ENCODE measurements at places on chromosomes 2 and 18.

DNA sequence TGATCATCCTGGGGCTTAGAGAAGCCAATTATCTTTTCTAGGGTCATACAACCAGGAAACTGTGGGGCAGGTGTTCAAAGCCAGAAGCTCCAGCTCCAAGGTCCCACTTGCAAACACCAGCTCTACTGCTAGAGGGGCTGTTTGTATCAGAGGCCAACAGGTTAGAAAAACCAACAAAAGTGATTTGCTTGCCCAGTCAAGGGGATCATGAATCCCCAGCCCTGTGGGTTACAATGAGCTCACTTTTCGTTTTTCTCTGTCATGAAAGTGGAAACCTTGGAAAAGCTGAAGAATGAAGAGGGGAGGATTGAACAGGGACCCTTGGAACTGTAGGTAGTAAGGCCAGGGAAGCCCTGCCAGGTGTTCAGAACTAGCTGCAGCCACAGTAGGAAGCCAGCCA is 119.2 kb downstream of the SPP2 start:
- DNase-seq = no peak

DNA sequence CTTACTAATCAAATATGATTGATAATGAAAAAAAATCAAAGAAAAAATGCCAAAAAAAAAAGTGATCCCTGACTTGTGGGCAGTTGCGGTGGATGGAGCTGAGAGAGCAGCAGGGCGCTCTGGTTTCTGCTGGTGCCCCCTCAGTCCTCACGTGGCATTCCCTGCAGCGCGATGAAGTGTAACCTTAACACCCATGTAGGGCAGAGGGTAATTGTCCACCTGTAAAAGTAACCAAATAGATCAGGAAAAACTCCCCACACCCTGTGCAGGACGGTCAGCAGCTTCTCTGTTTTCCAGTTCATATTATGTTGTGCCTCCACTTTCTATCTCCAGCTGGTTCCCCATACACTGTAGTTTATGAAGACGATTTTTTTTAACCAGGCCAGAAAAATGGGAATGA is 25.0 kb downstream of the COA5 start:
- DNase-seq = no peak

- no peak for DNase-seq
These were observed 55.0 kb downstream of the GATA6 start for GRCh38 chr18:22224339-22224738.

GRCh38 chr2:192535956-192536921 is 341.5 kb upstream of the TMEFF2 start:
- no peak for DNase-seq

DNA sequence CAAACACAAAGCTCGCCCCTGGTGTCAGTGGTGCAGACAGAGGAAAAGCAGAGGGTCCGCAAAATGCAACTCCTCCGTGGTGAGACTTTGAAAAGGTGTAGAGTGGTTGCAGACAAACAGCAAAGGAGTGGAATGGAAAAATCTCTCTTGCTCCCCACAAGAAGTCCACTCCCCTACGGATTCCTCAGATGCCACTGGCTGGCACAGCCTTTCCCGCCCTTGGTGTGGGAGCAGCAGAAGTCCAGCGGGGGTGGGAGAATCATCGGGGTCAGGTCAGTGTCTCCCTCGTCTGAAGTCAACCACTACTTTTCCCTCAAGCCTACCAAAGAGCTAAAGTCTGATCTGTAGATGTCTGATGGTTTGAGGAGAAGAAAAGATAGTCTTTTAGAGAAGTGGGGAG is 22.3 kb upstream of the B3GNT7 start:
- no peak for DNase-seq

GRCh38 chr2:221477714-221478484 is 94.2 kb downstream of the EPHA4 start:
- no peak for DNase-seq

DNA sequence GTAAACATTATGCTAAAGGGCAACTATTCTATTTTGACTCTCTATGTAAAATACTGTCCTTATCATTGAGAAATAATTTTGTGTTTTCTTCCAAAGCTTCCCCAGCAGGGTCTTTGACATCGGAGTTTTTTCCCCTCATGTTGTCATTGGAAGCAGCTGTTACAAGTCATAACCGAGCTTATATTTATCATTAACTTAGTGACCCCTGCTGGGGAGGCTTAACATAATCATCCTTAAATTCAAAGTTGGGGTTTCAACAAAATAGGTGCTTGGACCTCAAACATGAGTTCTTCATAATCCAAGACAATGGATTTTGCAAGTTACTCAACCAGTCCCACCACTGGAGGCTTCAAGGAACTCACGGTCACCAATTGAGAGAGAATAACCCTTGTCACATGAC is 330.9 kb downstream of the DCC start:
- peak; percentile 8 for DNase-seq

GRCh38 chr2:191114403-191114886 is 36.3 kb downstream of the STAT4 start:
- no peak for DNase-seq

- no peak for DNase-seq
These were observed 43.0 kb downstream of the WDSUB1 start for GRCh38 chr2:159243529-159243928.

DNA sequence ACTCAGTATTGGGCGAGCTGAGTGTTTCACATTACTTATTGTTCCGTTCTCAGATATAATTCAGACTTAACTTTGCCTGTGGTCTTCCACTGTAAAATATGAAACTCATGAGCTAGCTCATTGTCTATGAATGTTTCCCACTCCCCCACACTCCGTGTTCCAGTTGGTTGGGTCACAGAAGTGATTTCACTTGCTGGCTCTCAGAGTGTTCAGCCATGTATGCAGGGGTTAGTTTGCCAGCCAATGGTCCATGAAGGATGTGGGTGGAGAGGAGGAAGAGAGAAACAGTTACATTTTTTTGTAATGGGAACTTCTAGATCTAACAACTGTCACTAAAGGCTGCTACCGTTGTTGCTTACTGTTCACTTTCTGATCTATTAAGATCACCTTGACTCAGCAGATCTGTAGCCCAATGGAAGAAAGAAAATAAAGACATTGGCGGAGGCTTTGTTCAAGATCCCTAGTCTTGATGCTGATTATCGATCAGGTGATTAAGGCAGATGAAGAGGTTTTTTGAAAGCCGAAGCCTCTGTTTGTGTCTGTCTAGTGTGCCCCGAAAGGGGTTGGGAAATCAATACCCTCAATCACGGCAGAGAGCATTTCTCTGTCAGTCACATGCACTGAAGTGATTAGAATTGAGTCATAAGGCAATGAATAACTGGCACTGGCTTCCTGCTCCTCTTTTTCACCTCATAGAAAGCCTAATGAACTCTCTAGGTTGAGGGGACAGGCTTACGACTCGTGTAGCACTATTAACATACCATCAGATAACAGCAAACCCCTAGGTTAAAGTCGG is 279.7 kb upstream of the FIGN start:
- DNase-seq = no peak

GRCh38 chr2:232365621-232366321 is 12.8 kb upstream of the ALPP start:
- DNase-seq = peak; percentile 62

DNA sequence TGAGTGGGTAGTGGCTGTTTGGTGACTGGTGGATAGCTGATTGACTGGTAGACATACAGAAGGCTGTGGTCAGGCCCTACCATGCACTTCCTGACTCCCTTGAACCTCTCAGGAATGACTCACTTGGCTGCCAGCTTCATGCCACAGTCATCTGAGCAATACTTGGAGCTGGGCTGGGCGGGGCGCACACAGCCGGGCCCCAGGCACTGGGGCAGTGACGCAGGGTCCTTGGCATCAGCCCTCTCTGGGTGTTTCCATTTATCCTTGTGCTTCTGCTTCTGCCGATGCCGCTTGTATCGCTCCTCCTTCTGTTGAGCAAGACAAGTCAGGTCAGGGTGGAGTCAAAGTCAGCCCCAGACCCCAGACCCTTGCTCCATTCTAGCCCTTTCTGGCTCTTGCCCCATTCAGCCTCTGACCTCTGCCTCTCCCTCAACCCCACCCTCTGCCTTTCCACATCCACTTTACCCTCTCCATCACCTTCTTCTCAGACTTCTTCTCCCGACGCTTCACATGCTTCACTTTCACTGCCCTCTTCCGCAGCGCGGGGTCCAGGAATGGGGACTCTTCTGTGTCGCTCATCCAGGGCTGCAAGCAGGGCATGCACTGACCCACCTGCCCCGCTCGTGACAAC is 3.0 kb upstream of the MBD1 start:
- DNase-seq = no peak
